Left kidney (tissue), 8 donors: ENCODE measurements at places on chromosomes 5 and 9. TPM values are rescaled to one million over a fixed set of nuclear protein-coding genes. Genes with fewer than 3 reads are reported as not detected.

NELFB gene
- 48.0 TPM for polyA plus RNA-seq

ST8SIA4 gene
- polyA plus RNA-seq, result 6.5 TPM

DNA sequence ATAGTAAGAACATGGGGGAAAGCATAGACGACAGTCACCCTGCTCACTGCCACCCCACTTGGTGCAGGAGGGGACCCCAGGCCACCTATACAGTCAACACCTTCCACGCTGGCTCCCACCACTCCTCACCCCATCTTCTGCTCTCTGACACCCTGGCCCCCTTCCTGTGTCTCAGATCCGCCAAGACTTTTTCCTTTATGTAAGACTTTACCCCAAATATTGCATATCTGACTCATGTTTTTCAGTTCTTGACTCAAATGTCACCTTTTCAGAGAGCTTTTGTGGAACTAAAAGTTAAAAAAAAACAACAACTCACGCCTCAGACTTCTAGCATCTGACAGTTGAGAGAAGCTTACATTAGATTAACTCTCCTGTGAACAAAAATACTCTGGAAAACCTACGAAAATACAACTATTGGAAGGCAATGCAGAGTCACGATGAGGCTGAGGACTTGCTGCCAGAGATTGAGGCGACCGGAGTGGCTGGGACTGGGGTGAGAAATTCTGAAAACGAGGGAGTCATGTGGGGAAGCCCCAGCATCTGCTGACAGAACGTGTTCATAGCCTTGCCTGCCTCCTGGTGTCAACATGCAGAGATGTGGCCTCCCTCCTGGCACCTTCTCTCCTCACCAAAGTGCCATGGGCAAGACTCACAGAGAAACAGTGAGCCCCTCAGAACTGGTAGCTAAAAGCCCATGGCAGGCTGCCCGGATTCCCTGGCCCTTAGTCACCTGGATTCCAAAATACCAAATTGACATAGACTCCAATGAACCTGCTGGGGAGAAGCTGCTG, 22.4 kb upstream of the FCN2 start:
- no peak for DNase-seq

DNA sequence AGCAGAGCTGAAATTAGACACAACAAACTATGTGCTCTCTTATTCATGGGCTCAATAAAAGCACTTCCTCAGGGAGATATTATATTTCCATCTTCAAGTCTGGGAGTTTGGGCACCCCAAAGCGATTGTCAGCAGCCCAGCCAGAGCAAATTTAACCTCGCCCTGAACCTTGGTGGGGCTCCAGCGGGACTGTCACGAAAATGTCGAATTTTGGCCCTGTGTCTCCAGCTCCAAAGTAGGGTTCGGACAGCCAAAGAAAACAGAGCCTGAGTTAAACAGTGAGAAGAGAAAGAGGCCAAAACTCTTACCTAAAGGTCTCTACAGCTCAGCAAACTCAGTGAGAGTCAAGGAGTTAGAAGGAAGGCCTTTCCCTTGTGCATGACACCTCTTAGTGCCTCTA, 432.9 kb downstream of the SPATA31D1 start:
- no peak for DNase-seq

DNA sequence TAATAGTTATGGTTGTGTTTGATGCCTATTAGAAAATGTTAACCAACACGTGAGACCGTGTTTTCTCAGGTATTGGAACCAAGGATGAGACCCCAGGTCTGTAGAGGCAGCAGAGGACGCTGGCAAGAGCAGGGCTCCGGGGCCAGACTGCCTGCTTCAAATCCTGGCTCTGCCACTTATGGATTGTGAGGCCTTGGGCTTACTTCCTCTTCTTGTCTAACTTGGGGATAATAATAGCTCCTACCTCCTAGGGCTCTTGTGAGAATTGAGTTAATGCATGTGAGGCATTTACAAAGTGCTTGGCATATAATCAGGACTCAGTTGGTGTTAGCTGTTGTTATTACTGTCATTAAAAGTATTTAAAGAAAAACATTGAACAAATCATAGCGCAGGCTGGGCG, 85.5 kb upstream of the PITX1 start:
- DNase-seq, result no peak

- peak; percentile 4 for DNase-seq
Observed at GRCh38 chr9:122498883-122499288, 11.7 kb upstream of the OR1J2 start.
